H54 (cell line): ENCODE measurements at places on chromosomes 5 and 9.

GRCh38 chr5:97986069-97986468, 787.4 kb upstream of the RGMB start:
- no peak for DNase-seq

DNA sequence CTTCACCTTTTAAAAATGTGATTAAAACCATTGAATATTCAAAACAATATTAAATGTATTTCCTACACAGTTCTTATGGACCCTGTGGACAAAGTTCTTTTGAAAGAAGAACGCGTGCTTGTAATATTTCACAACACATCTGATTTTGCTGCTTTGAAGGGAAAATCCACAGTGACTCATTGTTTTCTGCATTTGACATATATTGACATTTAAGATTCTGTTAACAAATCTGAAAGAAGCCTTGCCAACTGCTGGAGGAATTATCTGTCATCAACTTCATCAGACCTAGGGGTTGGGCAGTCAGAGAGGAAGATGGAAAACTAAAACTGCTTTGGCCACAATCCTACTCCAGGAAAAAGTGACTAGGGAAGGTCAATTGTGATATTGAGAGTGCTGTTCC, 56.9 kb upstream of the RASEF start:
- DNase-seq, result no peak

GRCh38 chr9:1875921-1876448, 139.2 kb upstream of the SMARCA2 start:
- DNase-seq, result no peak

GRCh38 chr9:5518937-5519319, 8.6 kb downstream of the PDCD1LG2 start:
- no peak for DNase-seq

DNA sequence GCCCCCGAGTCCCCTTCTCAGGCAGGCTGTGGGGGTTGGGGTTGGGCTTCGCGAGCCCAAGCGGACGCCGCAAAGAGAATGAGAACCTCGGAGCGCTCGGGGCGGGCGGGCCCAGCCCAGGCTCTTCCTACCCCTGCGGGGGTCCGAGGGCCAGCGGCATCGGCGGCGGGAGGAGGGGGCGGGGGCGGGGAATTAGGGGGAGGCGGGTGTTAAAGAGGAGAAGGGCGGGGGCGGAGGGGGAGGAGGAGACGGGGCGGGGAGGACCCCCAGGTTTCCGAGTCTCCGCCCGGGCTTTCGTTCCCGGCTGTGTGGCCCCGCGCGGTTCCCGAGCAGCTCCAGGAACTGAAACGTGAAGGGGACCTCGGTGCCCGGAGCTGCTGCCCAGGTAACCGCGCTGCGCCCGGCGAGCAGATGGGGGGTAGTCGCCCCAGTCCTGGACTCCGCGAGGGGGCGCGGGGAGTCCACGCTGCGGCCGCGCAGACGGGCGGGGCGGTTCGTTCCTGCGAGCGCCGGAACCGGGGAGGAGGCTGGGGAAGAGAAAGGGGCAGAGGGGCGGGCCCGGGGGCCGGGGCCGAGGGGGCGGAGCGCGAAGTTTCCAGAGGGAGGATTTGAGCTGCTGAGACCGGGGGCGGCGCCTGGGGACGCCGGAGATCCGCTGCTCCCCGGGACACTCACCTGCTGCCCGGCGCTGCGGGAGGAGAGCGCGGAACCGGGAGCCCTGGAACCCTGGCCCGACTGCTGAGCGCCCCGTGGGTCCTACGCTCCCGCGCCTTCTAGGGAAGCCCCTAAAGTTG, 38.4 kb upstream of the PLEKHG4B start:
- no peak for DNase-seq

- DNase-seq, result no peak
Observed at GRCh38 chr9:12702160-12702758, 9.1 kb downstream of the TYRP1 start.

DNA sequence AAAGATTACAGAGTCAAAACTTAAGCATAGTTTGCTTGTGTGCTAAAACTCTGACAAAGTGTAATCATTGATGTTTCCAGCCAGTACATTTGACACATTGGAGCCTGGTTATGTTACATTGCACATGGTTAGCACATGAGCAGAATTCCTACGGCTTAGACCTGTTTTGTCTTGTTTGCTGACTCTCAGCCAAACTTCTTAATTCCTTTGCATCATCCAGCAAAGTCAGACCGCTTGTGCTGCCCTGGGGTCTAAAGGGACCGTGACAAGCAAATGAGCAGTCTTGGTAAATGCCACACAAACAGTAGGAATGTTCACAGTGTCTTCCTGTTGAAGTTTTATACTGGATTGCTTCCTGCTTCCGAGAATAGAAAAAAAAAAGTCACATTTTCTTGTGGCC, 72.0 kb upstream of the ENTREP1 start:
- DNase-seq, result no peak

GRCh38 chr9:78541868-78542443, 245.0 kb downstream of the PSAT1 start:
- DNase-seq, result no peak

- no peak for DNase-seq
Observed at GRCh38 chr5:55324815-55325418, 17.1 kb downstream of the MTREX start.
